Activated CD4-positive, alpha-beta T cell treated with anti-CD3 and anti-CD28 coated beads for 36 hours (primary cell): ENCODE measurements at places on chromosomes 13 and 19. TPM values are rescaled to one million over a fixed set of nuclear protein-coding genes. Genes with fewer than 3 reads are reported as not detected.

- H3K4me1 ChIP-seq = peaks cover 46% of the 10 kb centered on the region
- DNase-seq = no peak
- peak overlapping the region; percentile 60 for H3K27ac ChIP-seq
Observed at GRCh38 chr19:911197-912033, 1.6 kb downstream of the R3HDM4 start.

Gene ZNF709
- 2.1 TPM for total RNA-seq

Gene SIGLEC14
- not detected for total RNA-seq

Gene TPRX1
- not detected for total RNA-seq

DNA sequence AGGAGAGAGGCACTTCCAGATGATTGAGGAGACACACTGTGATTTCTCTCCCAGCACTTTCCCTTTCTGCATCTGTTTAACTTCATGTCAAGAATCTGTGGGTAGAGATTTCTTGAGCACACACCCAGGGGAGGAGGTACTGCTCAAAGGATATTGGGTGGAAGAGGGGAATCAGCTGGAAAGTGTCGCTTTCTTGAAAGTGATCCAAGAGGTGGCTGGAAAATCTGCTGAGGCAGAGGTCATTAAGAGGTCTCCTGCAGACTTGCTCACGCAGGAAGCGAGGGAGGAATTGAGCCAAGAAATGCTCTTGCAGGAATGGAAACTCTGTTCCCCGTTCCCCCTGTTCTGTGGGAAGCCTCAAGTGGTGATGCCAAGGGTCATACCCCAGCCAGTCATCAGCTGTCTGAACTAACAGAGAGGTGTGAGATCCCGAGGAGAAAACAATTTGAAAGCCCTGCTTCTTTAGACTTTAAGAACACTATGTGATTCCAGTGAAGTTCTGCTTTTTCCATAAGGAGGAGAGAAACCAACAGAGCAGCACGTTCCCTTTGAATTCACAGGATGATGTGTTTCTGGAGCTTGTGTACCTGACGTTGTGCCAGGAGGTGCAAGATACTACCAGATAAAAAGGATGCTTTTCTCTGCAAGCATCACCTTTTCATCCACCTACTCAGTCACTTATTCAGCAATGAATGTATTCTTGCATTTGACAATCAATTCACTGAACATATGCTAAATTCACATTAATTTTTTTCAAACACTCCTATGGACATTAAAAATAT is 163.4 kb upstream of the GPR12 start:
- H3K4me3 ChIP-seq = no peak overlapping the region
- H3K27me3 ChIP-seq = peaks cover 14% of the 10 kb centered on the region
- no peaks in the 10 kb centered on the region for H3K36me3 ChIP-seq
- no peak for DNase-seq
- no peaks in the 10 kb centered on the region for H3K4me1 ChIP-seq

Gene SIGLEC9
- total RNA-seq = 0.37 TPM

GRCh38 chr13:83546476-83546875 is 335.8 kb downstream of the SLITRK1 start:
- no peak overlapping the region for H3K27ac ChIP-seq
- no peaks in the 10 kb centered on the region for H3K4me1 ChIP-seq
- no peak overlapping the region for H3K4me3 ChIP-seq
- H3K27me3 ChIP-seq = no peaks in the 10 kb centered on the region
- no peak for DNase-seq

DNA sequence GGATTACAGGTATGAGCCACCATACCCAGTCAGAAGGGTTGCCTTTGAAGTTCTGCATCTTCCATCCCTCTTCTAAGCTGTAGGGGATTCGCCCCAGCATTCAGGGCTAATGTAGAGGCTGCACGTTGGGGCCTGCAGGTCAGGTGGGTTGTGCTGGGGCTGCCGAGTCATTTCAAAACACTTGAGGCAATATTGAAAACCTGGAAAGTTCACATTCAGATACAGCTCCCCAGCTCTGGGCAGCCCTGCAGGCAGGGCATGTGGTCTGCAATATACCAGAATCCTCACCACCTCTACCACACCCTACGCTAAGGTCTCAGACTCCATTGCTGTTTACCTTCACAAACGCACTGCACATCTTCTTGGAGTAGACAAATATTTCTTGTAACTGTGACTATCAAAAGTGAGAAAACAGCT is 24.6 kb downstream of the CCNE1 start:
- H3K36me3 ChIP-seq = peaks cover under 1% of the 10 kb centered on the region
- DNase-seq = peak; percentile 84
- peak overlapping the region; percentile 51 for H3K4me3 ChIP-seq
- H3K4me1 ChIP-seq = peaks cover 59% of the 10 kb centered on the region
- peak overlapping the region; percentile 99 for H3K27ac ChIP-seq

DNA sequence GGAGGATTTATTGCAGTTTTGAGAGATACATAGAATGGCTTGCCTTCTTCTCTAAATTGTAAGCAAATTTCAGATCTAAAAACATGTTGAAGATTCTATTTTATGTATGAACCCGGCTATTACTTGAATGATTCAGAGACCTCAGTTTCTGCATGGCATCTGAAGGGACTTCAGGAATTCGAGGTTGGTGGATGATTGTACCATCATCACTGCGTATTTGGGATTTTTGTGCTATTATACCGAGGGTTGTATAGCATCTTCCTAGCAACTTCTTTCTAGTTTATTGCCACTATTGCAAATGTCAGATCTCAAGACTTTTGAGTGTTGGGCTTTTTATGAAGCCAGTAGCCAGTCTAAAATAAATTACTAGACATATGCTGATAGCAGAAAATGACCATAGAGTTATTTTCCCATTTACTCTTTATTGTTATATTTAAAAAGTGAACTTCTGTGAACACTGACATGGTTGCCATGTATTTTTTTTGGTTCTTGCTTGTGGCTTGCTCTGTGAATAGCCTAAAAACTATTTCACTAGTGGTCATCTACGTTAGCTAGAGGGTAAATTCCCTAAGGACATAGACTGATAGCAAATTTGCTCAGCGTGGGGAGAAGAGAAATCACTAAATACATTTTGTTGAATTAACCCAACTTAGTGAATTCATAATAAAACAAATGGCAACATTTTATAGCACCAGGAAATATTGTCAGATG is 70.6 kb upstream of the KLF12 start:
- H3K27me3 ChIP-seq = no peaks in the 10 kb centered on the region
- H3K36me3 ChIP-seq = no peaks in the 10 kb centered on the region
- no peak overlapping the region for H3K27ac ChIP-seq
- no peak for DNase-seq

Gene SLC6A16
- total RNA-seq = 1.3 TPM

DNA sequence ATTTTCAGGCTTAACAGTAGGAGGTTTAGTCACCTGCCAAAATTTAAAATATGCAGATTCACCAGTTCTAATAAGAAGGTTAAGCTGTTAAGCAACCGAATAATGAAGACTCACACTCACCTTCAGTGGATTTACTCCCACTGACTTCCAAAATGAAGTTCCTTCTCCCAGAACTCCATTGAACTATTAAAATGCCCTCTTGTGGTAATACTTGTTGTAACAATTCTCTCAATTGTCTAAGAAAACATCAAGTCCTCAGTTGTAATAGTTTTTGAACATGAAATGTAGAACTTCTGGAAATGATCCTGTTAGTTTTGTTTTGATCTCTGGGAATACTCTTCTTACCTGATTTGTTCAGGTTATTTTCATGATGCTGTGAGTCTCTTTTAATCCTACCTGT is 522.0 kb upstream of the ATXN8OS start:
- H3K4me1 ChIP-seq = no peaks in the 10 kb centered on the region
- DNase-seq = no peak
- no peak overlapping the region for H3K27ac ChIP-seq
- no peak overlapping the region for H3K4me3 ChIP-seq
- H3K36me3 ChIP-seq = no peaks in the 10 kb centered on the region

DNA sequence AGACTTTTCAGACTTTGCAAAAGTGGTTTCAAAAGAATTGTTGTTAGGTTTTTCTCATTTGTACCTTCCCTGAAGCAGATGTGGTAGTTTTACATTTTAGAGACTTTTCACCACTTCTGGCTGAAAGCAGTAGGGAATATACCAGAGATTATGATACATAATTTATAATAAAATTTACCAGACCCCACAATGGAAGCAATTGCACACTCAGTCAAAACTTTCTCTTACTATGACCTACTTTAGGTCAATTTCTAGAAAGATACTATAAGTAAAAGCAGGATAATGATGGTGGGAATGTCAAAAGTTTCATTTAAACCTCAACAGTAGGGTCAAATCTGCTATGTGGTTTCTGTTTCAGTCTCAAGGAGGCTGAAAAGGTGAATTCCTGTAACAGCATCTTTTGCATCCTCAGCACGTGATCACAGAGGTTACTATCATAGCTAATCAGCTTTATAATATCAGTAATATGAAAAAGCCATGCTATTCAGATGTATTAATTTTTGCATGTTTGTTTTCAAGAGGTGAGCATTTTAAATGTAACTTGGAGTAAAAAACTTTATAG is 26.9 kb downstream of the PCCA start:
- peaks cover 12% of the 10 kb centered on the region for H3K36me3 ChIP-seq
- no peak overlapping the region for H3K4me3 ChIP-seq
- H3K27me3 ChIP-seq = no peaks in the 10 kb centered on the region
- no peaks in the 10 kb centered on the region for H3K4me1 ChIP-seq

DNA sequence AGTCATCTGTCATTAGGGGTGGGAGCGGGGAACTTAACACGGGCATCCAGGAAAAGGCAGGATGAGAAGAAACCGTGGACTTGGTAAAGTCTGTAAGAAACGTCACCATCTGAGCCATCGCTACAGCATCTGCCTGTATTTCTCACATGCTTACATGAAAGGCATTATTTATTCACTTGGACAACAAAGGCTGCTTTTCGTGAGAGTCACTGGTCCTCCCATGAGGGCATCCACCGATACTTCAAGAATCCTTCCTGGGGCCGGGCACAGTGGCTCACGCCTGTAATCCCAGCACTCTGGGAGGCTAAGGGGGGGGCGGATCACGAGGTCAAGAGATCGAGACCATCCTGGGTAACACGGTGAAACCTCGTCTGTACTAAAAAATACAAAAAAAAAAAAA is 16.1 kb downstream of the ZNF446 start:
- no peaks in the 10 kb centered on the region for H3K27me3 ChIP-seq
- H3K36me3 ChIP-seq = no peaks in the 10 kb centered on the region
- peaks cover 7% of the 10 kb centered on the region for H3K4me1 ChIP-seq
- no peak for DNase-seq
- H3K27ac ChIP-seq = no peak overlapping the region

DNA sequence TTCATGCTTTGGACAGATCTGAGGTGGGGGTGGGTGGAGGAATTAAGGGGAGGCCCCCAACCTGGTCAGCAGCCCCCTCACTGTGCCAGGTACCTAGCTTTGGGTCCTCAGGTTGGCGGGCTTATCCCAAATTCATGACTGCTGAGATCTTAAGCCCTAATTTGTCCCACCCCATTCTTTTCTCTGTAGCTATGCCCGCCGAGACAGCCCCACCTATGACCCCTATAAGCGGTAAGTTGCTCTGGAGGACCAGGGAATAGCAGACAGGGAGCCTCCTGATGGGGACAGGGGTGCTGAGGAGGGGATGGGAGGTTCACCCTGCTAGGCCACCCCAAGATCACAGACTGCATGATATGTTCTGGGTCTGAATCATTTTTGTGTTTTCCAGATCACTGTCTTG is 14.3 kb downstream of the ZNF296 start:
- H3K27me3 ChIP-seq = no peaks in the 10 kb centered on the region
- peaks cover 47% of the 10 kb centered on the region for H3K36me3 ChIP-seq
- H3K27ac ChIP-seq = no peak overlapping the region
- H3K4me1 ChIP-seq = no peaks in the 10 kb centered on the region

- no peak overlapping the region for H3K27ac ChIP-seq
- H3K4me3 ChIP-seq = no peak overlapping the region
- H3K4me1 ChIP-seq = peaks cover 24% of the 10 kb centered on the region
- H3K36me3 ChIP-seq = no peaks in the 10 kb centered on the region
Observed at GRCh38 chr13:26719356-26719945, 41.1 kb downstream of the GPR12 start.

Gene ZNF578
- total RNA-seq = 1.1 TPM

GRCh38 chr13:111304603-111305289 is 15.7 kb upstream of the TEX29 start:
- H3K36me3 ChIP-seq = peaks cover 77% of the 10 kb centered on the region
- no peak overlapping the region for H3K4me3 ChIP-seq
- peak overlapping the region; percentile 20 for H3K27ac ChIP-seq
- peaks cover 5% of the 10 kb centered on the region for H3K4me1 ChIP-seq

Gene PLD3
- 69.1 TPM for total RNA-seq

GRCh38 chr13:97011446-97012131 is 17.3 kb upstream of the OXGR1 start:
- no peaks in the 10 kb centered on the region for H3K36me3 ChIP-seq
- peaks cover 4% of the 10 kb centered on the region for H3K4me1 ChIP-seq
- H3K27ac ChIP-seq = no peak overlapping the region

DNA sequence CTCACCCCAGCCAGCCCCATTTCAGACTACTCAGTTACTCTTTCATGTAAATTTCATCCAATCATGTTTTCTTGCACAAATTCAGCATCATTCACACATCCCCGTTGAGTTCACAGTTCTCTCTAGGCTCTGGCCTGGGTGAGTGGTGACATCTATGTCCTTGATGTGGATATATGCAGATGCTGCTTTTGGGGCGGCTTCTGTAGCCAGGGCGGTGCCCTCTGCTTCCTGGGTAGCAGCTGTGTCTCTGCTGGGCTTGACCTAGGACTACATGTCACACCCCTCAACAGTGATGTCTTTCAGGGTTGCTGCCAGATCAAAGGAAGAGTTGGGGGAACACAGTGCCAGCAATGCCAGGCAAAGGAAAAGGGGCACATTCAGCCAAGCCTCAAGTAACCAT is 68.5 kb upstream of the KCTD15 start:
- H3K27me3 ChIP-seq = peaks cover 8% of the 10 kb centered on the region
- H3K4me3 ChIP-seq = no peak overlapping the region
- H3K36me3 ChIP-seq = no peaks in the 10 kb centered on the region
- no peaks in the 10 kb centered on the region for H3K4me1 ChIP-seq
- DNase-seq = no peak

Gene SPIB
- 0.50 TPM for total RNA-seq

Gene ALKBH7
- total RNA-seq = 44.7 TPM

Gene GNG7
- total RNA-seq = 1.1 TPM

DNA sequence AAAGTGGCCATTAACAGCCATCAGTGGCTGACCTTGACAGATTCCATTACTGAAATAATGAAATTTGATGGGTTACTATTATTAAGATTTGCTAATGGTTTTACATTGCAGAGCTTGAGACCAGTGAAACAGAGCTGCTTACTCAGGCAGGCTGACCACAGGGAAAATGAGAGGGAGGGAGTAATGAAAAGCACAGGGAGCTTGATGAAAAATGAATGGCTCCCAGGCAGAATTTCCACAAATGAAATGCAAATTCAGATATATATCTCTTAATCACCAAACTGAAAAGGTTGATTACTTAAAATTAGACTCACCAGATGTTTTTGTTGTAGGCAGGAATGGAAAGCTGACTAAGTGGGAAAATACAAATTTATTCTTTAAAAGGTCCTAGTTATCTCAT is 36.1 kb downstream of the HTR2A start:
- no peak overlapping the region for H3K4me3 ChIP-seq
- H3K36me3 ChIP-seq = no peaks in the 10 kb centered on the region
- H3K4me1 ChIP-seq = no peaks in the 10 kb centered on the region

Gene UHRF1
- total RNA-seq = 151 TPM

Gene ZNF667
- total RNA-seq = 4.1 TPM

GRCh38 chr13:31793246-31793645 is 53.9 kb downstream of the RXFP2 start:
- H3K4me1 ChIP-seq = no peaks in the 10 kb centered on the region
- no peak overlapping the region for H3K27ac ChIP-seq
- no peaks in the 10 kb centered on the region for H3K36me3 ChIP-seq
- peaks cover 1% of the 10 kb centered on the region for H3K27me3 ChIP-seq
- no peak for DNase-seq

- peaks cover 3% of the 10 kb centered on the region for H3K4me1 ChIP-seq
- H3K27me3 ChIP-seq = peaks cover 4% of the 10 kb centered on the region
- H3K4me3 ChIP-seq = no peak overlapping the region
Observed at GRCh38 chr13:31908696-31909411, 122.7 kb upstream of the FRY start.
